Stimulated activated CD8-positive, alpha-beta memory T cell treated with anti-CD3 and anti-CD28 coated beads, Interleukin-7, amount 100 ng/mL, for 4 hours (primary cell): ENCODE measurements at places on chromosomes 3 and 15.

- no peak for DNase-seq
These were observed 5.1 kb downstream of the PATL2 start for GRCh38 chr15:44705986-44706385.

GRCh38 chr3:13403847-13404246 lies 16.3 kb downstream of the NUP210 start:
- no peak for DNase-seq

- no peak for DNase-seq
These were observed 1.4 kb upstream of the PRKCI start for GRCh38 chr3:170220871-170221270.

- no peak for DNase-seq
These were observed at the start of gene THSD4 for GRCh38 chr15:71114887-71115566. TSS of gene THSD4 (plus strand) at chr15:71115471.

DNA sequence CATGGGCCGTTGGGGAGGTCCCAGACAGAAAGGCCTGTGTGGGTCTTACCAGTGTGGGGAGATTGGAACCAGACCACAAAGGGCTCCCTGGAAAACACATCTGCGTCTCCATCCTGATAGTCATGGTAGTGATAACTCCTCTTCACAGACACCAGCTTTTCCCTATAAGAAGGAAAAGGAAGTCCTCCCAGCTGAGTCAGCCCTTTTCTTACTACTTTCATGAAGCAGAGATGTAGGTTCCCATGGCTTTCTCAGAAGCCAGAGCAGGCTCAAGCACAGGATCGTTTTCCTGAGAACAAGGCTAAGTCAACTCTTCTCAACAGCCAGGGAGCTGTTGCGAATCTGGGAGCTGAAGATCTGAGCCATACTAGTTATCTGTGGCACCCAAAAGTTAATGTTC lies 6.1 kb downstream of the DNASE1L3 start:
- no peak for DNase-seq

- DNase-seq, result no peak
These were observed 11.5 kb downstream of the IGDCC3 start for GRCh38 chr15:65366122-65366892.

GRCh38 chr3:49900491-49901153 lies 3.1 kb downstream of the MST1R start:
- DNase-seq, result no peak
